ENCODE measurements at places on chromosomes 13 and 19. TPM values are rescaled to one million over a fixed set of nuclear protein-coding genes. Genes with fewer than 3 reads are reported as not detected.

The CYP2A7 gene
- total RNA-seq = not detected

The LILRB5 gene
- total RNA-seq = not detected

The KMT2B gene
- 63.6 TPM for total RNA-seq

The NPAS1 gene
- 6.7 TPM for total RNA-seq

The CCL25 gene
- not detected for total RNA-seq

The ATP8A2 gene
- total RNA-seq = not detected

The SMIM44 gene
- not detected for total RNA-seq

The GPC5 gene
- not detected for total RNA-seq

The SHISA7 gene
- not detected for total RNA-seq

The KISS1R gene
- total RNA-seq = 0.31 TPM

The KIR3DL1 gene
- total RNA-seq = not detected

The GARIN5A gene
- total RNA-seq = 2.2 TPM

The RUBCNL gene
- 0.12 TPM for total RNA-seq

The FSD1 gene
- total RNA-seq = 7.4 TPM

Measured in A549 treated with Mapracorat at 1 μM for 4 hours (cell line).